ENCODE measurements at places on chromosomes 12 and 14.
A peak's percentile ranks its signal among the peaks of the same experiment; 100 is the strongest.

DNA sequence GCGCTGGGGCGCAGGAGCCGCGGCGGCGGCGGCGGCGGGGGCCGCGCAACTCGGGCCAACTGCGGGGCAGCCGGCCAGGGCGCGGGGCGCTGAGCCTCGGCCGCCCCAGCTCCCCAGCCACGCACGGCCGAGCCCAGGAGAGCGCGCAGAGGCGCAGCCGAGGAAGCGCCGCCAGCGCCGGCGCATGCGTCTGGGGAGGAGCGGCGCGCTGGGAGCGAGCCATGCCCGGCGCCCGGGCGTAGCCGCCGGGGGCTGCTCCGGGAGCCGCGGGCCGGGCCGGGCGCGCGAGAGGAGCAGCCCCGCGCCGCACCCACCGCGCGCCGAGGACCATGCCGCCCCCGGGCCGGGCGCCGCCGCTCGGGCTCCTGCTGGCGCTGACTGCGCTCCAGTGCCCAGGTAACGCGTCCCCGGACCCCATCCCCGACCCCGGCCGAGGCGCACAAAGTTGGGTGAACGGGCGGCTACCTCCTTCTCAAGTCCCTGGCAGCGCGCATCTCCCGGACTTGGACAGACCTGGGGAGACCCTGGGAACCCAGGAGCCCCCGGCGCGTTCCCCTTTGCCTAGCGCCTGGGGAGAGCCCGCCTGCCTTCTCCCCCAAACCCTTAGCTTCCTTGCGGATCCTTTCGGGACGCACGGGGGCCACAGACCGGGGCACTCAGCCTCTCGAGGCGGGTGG is 121.4 kb downstream of the AACS start:
- DNase-seq: no peak

GRCh38 chr12:64395739-64396138 is 5.2 kb upstream of the C12orf56 start:
- no peak for DNase-seq

DNA sequence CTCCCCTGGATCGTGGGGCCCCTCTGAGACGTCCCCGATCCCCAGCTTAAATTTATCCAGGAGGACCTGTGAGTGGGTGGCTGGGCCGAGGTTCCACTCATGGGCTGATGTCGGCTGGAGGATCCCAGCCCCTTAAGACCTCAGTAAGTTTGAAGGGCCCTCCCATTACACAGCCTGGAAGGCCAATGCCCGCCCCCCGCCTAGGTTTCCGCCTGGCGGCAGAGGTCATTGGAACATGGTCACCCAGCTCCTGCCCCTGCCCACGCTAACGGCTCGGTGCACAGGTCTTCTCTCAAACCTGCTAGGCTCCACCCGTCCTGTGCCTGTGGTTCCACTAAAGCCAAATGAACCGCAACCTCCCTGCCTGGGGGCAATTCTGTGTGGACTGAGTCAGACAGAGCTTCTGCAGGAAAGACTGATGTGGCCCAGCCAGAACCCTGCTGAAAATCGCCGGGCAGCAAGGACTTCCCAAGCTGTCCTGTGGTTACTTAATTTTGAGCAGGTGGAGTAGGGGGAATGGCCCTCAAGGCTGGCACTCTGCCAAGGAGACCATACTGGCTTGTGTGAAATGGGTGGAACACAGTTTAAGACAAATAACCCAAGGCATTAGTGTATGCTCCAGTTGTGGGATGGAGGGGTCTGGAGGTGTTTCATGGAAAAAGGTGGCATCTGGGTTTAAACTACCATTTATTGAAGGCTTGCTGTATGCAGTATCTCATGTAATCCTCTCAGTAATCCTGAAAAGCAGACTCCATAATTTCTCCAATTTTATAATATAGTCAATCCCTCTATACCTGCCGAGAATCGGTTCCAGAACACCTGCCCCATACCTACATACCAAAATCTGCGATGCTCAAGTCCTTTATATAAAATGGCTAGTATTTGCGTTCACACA is 903 bp upstream of the NT5DC3 start:
- peak; percentile 81 for DNase-seq

DNA sequence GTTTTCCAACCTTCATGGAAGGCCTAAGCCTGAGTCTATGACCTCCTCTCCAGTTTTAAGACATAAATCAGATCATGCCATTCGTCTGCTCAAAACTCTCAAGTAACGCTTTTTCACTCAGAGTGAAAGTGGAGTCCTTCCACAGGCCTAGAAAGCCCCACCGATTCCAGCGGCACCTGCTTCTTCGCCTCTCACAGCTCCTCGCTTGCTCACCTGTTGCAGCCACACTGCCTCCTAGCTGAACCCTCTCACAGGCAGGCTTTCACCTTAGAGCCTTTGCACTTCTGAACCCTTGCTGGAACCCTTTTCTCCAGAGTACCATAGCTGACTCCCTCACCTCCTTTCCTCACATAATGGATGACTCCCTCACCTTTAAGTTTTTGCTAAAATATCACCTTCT is 301.1 kb downstream of the ZFP36L1 start:
- DNase-seq: no peak

DNA sequence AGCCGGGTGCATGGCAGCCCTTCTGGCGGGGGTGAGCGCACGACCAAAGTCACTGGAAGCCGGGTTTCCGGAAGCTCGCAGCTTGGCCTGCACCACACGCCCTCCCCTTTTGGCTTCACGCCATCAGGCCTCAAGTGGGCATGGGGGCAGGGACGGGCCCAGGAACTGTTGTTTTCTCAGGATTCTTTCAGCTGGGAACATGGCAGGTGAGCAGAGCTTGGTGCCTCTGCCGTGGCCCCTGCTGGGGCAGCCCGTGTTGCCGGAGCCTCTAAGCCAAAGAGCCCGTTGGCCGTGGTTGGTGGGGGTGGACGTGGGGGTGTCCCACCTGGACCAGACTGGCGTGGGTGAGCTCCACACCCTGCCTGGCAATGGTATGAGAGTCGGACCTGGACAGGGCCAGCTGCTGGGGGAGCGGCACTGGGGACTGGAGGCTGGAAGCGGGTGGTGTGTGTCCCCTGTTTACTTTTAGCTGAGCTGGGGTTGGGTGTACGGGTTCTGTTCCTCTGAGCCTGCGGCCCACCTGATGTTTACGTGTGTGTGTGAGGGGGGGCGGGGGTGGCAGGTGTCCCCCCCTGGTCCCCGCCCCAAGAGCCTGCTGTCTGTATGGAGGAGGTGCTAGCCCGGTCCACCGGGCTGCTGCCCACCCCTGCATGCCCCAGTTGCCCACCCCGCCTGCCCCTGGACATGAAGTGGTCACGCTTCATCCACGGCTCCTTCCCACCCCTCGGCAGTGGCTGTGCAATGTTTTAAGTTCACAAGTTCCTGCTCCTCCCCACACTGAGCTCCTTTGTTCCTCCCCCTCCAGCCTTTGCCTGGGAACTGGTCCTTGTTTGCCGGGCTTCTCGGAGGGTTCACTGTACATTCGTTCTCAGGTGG is 28.7 kb upstream of the PLD4 start:
- DNase-seq: no peak

- DNase-seq: no peak
Measured at GRCh38 chr12:5073853-5074252, 30.2 kb downstream of the KCNA5 start.

DNA sequence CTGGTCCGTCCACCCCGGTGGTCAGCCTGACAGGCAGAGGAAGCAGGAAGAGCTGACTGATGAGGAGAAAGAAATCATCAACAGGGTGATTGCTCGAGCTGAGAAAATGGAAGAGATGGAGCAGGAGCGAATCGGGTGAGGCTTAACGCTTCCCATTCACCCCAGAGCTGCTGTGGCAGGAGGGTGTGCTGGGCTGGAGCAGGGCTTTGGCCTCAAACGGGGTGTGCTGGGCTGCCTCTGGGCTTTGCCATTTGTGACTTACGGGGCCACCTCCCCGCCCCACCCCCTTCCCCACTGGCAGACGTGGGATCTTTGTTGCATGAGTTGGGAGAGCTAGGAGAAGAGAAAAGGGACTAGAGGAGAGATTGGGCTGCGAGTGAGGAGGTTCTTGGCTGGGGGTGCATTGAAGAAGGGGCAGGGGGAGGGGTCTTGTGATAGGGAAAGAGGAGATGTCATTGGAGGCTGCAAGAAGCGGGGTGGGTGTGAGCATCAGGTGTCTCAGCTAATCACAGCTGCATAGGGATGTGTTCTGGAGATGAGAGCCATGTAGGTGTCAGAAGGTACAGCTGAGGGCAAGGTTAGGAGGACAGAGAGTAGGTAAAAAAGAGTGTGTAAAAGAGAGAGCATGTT is 56.3 kb downstream of the RPH3A start:
- DNase-seq: no peak

- DNase-seq: no peak
Measured at GRCh38 chr14:89007906-89008305, 183.5 kb downstream of the TTC8 start.

DNA sequence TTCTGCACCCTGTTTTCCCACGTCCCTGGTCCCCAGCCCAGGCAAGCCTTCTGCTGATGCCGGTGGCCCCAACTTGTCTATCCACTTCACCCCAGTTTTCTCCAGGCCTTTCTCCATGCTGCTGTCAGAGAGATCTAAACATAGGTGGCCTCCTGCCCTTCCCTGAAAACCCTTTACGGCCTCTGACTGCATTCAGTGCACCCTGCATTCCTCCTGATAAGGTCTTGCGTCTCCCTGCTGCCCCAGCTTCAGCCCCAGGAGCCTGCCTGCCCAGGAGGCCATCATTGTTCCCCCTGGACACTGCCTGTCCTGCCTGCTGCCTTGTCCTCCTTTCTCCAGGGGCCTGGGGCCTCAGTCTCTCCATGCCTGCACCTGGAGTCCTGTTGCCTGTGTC is 29.8 kb downstream of the TRAF3 start:
- DNase-seq: no peak

DNA sequence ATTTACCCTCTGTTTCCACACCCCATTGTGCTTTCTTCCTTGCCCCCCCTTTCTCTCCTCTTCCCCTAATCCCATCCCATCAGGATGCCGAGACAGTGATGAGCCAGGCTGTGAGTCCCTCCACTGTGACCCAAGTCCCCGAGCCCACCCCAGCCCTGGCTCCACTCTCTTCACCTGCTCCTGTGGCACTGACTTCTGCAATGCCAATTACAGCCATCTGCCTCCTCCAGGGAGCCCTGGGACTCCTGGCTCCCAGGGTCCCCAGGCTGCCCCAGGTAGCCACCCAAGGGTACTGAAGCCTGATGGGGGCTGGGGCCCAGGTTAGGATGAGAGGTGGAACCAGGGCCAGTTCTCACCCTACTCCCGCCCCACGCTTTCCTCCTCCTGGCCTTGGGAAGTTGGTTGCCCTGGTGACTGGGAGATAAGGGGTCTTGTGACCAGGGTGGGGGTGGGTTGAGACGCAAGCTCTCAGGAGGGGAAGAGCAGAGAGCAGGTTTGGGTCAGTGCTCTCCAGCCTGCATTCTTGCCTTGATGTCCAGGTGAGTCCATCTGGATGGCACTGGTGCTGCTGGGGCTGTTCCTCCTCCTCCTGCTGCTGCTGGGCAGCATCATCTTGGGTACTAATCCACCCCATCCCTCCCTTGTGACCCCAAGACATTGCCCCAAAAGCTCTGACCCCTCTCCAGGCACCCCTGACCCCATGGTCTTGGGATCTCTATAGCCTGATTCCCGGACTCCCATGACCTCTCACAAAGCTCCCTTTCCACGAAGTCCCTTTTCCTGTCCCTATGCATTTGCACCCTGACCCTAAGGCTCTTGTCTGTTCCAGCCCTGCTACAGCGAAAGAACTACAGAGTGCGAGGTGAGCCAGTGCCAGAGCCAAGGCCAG is 1.2 kb downstream of the AMHR2 start:
- no peak for DNase-seq

DNA sequence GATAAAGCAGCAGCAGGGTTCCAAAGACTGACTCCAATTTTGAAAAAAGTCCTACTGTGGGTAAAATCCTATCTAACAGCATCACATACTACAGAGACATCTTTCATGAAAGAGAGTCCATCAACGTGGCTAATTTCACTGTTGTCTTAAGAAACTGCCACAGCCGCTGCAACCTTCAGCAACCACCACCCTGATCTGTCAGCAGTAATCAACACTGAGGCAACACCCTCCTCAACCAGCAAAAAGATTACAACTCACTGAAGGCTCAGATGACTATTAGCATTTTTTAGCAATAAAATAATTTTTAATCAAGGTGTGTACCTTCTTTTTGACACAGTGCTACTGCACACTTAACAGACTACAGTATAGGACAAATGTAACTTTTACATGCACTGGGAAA is 6.6 kb downstream of the CAPRIN2 start:
- no peak for DNase-seq

- DNase-seq: no peak
Measured at GRCh38 chr12:16163146-16163545, 114.3 kb downstream of the SLC15A5 start.

DNA sequence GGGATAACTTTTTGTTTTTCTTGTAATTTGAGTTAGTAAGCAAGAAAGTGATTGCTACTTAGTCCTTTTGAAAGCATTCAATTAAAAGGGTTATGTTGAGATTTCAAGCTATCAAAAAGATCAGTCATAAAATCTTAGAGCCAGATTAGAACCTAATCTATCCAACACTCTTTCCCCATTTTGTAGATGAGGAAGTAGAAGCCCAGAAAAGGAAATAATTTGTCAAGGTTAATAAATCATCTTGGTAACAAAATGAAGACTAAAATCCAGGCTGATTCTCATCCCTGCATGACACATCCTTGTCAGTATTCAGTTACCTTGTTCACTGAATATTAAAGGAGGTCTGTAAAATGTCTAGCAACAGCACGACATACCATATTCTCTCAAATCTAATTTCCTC is 26.5 kb downstream of the PPP1R13B start:
- DNase-seq: no peak

DNA sequence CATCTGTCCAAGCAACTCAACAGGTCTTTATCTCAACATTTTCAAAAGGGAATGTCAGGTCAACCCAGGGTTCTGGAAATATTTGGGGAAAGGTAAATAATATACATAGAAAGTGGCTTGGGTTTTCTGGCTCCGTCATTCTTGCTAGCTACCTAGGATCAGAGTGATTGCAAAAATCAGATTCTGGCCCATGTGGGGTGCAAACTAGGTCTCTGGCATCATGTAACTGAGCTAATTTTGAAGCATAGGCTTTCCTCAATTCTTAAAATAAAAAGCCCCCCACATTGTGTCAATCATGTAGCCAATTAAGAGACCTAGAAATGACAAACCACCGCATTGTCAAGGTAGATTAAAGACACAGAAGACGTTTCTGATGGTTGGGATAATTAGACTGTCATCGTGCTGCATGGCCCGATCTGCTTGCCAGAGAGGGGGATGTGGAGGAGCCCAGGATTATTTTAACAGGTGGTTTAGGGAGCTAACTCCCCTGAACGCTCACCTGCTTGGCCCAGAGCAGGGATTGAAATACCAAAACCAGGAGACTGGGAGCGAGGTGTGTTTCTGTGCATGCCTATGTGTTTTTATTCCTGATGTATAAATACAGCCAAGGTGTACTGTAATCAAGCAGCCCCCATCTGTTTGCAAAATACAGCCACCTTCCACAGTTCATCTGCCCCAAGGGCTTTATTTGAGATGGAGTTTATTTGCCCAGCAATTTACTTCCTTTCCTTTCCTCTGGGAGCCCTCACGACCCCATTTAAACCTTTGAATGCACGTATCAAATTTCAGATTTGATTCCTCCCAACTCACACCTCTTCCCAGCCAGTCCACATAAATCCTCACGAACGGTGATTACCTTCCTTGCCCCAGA is 189.5 kb downstream of the TTC8 start:
- no peak for DNase-seq

GRCh38 chr12:79698966-79699365 is 8.2 kb upstream of the PAWR start:
- DNase-seq: no peak

Data from SW 1271 (cell line).